ENCODE measurements at places on chromosomes 2 and 18.
A peak's percentile ranks its signal among the peaks of the same experiment; 100 is the strongest.

DNA sequence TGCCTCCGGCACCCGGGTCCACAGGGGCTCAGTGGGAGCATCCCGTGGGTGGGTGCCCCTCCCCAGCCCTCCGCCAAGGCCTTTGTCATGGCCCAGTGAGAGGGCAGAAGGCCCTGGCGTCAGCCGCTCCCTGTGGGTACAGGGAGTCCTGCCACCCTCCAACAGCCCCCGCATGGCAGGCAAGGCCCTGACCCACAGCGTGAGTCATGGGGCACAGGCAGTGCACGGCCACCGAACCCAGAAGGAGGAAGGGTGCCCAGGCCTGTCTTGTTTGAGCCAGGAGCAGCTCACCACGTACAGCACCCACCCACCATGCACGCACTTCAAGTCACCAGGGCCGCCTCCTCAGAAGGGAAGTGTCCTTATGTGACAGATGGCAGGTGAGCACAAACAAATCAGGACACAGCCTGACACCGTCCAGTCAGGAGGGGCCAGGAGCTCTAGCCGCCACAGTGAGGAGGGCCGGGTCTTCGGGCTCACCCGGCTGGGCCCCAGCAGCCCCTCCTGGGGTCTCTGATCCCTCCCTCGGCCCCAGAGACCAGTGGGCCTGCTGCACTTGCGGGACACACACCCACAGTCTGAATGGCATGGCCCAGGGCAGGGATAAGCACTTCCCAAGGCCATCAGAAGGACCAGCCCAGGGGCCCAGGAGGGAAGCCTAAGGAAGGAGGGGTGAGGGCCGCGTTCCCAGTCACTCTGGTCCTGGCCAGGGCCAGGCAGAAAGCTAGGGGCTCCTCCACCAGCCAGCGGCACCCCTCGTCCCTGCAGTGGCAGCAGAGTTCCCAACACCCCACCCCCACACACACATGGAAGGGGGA lies 25.8 kb downstream of the BIN1 start:
- DNase-seq, result peak; percentile 83

DNA sequence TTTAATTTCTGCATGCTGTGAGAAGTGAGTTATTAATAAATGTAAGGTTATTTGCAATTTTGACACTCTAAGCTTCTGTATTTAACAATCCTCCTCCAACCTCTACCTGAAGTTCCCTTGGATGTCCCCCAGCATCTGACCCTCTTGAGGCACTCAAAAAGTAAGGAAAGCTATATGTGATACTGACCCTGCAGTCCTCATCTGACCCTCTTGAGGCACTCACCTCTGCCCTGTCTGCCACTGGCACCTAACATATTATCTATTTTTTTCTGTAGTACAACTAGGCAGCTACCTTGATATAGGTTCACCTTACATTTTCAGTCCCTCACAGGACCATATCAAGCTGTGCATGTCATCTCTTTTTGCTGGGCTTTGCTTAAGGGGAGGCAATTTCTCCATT lies 583.4 kb upstream of the PKDCC start:
- no peak for DNase-seq

DNA sequence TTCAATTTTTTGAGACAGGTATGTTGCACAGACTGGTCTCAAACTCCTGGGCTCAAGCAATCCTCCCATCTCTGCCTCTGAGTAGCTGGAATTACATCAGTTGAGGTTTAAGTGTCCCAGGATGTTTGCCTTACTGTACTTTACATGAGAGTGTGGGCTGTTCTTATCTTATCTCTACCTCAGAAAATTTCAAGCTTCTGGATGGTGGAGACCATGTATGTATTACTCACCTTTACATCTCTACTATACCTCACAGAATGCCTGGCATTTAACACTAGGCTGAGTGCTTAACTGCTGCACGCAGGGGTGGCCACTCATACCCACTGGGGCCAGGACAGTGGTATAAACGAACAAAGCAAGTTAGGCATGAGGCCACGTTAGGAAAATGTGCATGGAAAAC lies 272.0 kb upstream of the RAB12 start:
- DNase-seq, result no peak

DNA sequence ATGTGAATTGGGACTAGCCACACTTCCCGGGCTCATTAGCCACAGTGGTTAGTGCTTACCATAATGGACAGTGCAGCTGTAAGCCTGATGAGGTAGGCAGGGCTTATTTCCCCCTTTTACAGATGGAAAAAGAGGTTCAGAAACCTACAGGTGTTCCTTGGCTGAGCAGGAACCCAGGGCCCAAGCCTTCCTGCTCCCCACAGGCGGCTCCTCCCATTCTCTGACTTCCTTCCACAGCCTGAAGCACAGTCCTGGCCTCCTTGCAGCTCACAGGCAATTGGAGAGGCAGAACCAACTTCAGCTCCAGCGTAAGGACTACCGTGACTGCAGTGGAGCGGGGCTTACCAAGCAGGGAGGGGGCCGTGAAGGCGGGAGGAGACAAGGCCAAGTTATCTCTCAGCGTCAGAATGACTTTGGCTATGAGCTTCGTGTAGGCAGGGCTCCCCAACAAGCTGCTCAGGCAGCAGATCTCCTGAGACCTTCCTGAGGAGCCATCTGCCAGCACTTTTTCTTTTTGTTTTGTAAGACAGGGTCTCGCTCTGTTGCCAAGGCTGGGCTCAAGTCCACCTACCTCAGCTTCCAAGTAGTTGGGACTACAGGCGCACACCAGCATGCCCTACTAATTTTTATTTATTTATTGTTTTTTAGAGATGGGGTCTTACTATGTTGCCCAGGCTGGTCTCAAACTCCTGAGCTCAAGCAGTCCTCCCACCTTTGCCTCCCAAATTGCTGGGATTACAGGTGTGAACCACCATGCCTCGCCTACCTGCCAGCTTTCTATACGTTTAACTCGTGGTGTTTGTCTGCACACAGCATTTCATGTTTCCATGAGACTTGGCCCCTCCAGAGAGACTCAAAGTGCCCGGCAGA lies 34.2 kb upstream of the NT5DC4 start:
- DNase-seq, result no peak

DNA sequence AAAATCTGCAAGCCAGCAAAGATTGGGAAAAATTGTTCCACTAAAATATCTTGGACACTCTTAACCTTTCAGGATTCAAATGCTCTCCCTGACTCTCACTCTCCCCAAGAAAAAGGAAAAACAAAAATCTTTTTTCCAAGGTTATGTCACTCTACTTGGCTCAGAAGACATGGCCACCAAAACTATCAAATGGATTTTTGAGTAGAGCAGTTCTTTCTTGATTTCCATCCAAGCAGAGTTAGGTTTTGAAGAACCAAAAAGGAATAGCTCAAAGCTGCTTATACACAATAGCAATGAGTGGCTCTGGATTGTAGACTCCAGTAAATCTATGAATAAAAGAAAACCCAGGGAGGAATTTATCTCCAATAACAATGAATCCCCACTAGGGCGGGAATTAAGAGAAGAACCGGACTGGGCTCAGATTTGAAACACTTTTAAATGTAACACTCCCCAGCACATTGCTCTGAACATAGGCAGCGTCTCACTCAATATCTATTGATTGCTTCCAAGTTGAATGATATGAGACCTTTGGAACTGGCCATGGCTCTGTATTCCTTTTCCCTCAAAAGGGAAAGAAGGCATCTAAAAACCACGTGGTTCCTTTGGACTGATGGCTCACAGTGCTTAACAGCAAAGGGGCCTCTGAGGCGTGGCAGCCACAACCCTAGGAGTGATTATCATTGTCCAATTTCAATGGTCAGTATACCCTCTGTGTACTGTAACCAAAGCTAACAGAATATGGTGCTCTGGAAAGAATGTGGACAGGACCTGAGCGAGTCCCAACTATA lies 68.3 kb downstream of the SPRED2 start:
- DNase-seq, result no peak

DNA sequence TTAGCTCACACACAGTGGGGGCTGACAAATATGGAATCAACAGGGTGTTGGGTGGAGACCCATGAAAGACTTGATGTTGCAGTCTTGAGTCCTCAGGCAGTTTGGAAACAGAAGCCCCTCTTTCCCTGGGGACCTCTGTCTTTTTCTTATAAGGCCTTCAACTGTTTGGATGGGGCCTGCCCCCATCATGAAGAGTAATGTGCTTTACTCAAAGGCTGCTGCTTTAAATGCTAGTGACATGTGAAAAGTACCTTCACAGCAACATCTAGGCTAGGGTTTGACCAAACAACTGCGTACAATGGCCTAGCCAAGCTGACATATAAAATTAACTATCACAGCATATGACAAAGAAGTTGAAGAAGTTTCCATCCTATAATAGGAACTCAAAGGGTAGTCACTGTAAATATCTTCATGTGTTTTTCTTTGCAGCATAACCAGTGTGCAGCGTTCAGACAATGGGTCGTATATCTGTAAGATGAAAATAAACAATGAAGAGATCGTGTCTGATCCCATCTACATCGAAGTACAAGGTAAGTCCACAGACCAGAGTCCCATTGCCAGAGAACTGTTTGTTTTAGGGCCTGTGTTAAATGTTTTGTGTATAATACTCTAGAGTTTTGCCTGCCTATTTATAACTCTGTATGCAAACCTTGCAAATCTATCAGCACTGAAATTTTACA lies 46.3 kb downstream of the MERTK start:
- no peak for DNase-seq

DNA sequence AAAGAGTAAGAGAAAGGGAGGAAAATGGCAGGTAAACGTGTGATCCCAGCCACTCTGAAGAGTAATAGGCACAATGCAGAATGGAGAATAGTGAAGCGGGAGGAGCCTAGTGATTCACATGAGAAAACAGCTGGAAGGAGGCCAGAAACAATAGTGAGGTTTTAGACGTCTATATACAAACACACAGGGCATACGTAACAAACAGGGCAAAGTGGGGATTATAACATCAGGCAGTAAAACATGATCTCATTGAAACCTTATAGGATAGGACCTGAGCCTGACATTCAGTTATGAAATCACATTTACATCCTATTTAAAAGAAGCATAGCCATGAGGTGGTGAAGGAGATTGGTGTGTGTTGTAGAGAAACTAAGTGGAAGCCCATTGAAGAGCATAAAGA lies 33.0 kb upstream of the GATA6 start:
- DNase-seq, result no peak

DNA sequence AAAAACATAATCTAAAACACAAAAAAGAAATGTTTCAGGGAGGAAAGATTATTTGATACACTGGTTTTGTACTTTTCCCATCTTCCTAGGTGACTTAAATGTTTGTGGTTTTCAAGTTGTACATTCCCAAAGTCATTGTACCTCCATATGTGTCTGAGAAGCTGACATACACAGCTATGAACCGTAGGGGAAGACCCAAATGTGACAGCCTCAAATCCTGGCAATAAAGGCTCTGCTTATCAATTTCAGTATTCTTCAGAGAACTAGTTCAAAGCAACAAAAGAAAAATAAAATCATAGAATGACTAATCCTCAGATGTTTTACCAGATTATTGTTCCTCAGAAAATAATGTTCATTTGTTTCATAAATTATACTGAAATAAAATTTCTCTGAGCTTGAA lies 2.5 kb downstream of the DYNC2LI1 start:
- DNase-seq, result no peak

GRCh38 chr18:577643-578375 lies 2.4 kb upstream of the CETN1 start:
- DNase-seq, result no peak

DNA sequence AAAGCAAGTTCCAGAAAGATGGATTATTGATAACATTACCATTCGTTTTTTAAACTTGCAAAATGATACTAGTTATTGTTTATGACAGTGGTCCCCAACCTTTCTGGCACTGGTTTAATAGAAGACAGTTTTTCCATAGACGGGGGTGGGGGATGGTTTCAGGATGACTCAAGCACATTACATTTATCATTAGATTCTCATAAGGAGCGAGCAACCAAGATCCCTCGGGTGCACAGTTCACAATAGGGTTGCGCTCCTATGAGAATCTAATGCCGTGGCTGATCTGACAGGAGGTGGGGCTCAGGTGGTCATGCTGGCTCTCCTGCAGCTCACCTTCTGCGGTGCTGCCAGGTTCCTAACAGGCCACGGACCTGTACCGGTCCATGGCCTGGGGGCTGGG lies 86.2 kb downstream of the BCL2 start:
- DNase-seq, result peak; percentile 71

DNA sequence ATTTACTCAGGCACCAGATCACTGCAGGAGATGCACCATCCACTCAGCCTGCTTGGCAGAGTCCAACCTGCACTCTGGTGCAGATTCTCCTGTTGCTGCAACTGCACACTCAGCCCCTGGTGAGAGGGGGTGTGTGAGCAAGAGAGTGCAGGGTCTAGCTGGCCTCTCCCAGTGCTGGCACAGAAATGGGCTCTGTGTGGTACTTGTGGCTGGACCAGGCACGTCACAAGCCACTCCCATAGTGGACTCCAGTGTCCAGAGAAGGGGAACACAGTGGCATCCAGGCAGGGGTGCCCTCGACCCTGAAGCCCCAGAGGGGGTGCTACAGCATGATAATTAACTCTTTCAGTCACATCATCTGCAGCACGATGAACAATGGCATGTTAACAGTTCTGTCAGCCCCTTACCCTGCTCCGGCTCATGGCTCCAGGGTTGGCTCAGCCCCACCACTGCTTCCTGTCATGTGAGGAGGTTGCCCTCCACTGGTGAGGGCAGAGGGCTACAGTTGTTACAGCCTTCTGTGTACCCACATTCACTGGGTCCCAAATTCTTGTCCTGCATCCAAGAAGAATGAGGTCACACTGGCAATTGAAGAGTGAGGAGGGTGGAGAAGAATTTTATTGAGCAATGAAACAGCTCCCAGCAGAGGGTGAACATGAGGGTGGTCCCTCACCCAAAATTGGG lies 135.7 kb downstream of the EVA1A start:
- no peak for DNase-seq

GRCh38 chr2:168180914-168181313 lies 66.5 kb downstream of the STK39 start:
- no peak for DNase-seq

DNA sequence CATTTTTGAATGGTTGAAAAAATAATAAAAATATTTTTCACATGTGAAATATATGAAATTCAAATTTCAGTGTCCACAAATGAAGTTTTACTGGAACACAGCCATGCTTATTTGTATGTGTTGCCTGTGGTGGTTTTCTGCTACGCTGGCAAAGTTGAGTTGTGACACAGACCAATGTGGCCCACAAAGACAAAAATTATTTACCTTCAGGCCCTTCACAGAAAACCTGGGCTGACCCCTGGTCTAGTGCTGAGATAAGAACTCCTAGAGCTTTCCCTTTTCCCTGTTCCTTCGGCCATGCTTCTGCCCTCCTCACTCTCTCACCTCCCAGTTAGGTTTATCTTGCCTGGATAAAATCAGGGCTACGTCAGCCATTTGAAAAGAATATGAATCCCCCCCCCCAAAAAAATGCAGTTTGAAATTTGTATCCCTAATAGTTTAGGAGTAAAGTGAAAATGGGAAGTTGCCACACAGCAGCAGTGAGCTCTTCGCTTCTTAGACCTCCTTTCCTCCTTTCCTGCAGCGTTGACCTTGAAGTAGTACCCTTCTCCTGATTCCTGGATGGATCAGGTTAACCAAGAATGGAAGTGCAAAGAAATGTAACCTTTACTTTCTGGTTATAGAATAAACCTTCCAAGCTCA lies 91.0 kb downstream of the LIMS1 start:
- no peak for DNase-seq

DNA sequence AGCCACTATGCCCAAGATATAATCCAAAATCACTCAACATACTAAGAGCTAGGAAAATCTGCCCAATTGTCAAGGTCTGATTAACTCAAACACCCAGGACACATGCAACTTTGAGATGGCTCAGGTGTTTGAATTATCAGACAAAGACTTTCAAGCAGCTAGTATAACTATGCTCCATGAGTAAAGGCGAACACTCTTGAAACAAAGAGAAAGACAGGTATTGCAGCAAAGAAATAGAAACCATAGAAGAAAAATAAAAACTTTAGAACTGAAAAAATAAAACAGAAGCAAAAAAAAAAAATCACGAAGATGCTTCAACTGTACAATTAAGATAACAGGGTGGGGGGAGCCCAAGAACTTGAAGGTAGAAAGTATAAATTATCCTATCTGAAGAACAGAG lies 214.2 kb downstream of the EIPR1 start:
- DNase-seq, result no peak
